Esophagus muscularis mucosa (tissue), 4 donors: ENCODE measurements at places on chromosomes 11 and 22.

- H3K36me3 ChIP-seq = no peaks in the 10 kb centered on the region
- DNase-seq = no peak
- H3K4me1 ChIP-seq = no peaks in the 10 kb centered on the region
- no peak overlapping the region for H3K4me3 ChIP-seq
Measured at GRCh38 chr11:61173456-61173855, 12.2 kb upstream of the VPS37C start.

DNA sequence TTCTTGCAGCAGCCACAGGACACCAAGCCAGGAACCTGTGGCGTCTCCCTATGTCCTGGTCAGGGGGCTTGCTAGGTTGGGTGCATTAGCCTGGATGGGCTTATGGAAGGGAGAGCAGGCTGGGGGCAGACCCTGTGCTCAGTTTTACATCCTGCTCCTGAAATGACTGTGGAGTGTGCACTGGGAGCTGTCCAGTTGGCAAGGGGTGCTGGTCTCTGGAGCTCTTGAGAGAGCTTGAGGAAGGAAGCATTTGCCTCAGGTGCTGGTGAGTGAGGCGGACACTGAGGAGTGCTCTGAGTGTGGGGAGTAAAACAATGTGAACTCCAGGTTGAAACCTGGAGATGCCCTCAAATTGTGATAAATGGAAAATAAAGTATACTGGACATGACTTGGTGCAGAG, 3.4 kb downstream of the SCGB1D4 start:
- H3K27me3 ChIP-seq = no peaks in the 10 kb centered on the region
- no peaks in the 10 kb centered on the region for H3K36me3 ChIP-seq
- H3K4me1 ChIP-seq = no peaks in the 10 kb centered on the region
- H3K4me3 ChIP-seq = no peak overlapping the region
- H3K27ac ChIP-seq = no peak overlapping the region

DNA sequence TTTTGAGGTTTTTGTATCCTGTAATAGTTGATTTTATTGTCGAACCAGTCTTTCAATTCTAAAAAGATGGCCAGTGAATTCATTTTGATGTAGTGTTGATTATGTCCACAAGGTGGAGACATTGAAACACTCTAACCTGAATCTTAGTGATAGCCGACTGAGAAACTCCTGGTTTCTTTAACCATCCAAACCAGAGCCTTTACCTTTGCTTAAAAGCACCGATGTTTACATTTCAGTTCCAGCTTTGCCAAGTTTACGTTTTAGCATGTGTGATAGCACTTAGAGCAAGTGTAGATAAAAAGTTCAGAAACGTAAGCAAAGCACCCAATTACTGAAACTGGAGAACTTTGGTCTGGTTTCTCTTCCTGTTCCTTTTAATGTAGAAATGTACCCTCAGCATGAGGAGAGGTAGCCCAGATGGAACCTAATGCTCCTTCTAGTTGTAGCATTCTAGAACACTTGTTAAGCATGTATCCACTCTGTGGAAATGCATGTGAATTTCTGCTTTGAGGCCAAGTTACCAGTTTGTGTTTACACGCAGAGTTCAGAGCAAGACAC, 208.6 kb downstream of the DBX1 start:
- no peak for DNase-seq
- H3K4me3 ChIP-seq = no peak overlapping the region
- H3K36me3 ChIP-seq = peaks cover 34% of the 10 kb centered on the region
- peak overlapping the region; percentile 12 for H3K27ac ChIP-seq
- no peaks in the 10 kb centered on the region for H3K27me3 ChIP-seq

- no peak overlapping the region for H3K27ac ChIP-seq
- peaks cover 77% of the 10 kb centered on the region for H3K27me3 ChIP-seq
- H3K36me3 ChIP-seq = no peaks in the 10 kb centered on the region
- DNase-seq = no peak
- no peak overlapping the region for H3K4me3 ChIP-seq
Measured at GRCh38 chr22:43857367-43857766, 4.9 kb downstream of the SULT4A1 start.

DNA sequence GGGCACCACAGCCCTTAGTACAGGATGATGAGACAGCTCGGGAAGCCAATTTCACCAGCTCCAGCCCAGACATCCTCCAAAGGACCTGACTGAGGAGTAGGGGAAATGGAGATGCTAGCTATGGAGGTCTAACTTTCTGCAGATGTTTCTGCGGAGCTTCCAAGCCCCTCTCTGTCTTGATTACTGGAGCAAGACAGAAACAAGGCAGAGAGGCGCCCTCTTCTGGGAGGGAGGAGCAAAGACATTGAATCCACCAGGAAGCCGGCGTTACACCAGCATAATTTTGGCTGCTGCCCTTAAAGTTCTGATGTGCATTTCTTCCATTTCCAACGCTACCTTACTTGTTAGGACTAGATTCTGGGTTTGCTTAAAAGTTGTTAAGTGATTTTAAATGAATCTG, 107.3 kb upstream of the HSD17B12 start:
- H3K4me1 ChIP-seq = peaks cover 28% of the 10 kb centered on the region
- no peaks in the 10 kb centered on the region for H3K36me3 ChIP-seq
- H3K27me3 ChIP-seq = peaks cover 43% of the 10 kb centered on the region

DNA sequence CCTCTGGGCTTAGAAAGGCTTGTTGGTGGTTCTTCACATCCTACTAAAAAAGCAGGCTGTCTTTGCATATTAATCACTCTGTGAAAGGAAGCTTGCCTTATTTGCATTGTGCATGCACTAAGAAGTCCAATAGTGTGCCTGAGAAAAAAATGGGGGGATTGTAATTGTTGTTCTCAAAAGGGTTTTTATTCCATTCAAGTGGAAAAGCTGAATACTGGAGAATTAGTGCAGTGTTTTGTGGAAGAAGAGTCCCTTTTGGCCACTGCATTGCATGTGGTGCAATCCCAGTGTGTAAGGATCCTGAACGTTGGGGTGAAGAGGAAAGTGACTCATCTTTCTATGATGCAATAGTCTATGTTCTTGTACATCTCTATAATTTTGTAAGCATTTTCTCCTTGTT, 16.5 kb downstream of the NCAM1 start:
- H3K4me3 ChIP-seq = no peak overlapping the region
- H3K27ac ChIP-seq = no peak overlapping the region
- no peak for DNase-seq

- H3K36me3 ChIP-seq = no peaks in the 10 kb centered on the region
- H3K27me3 ChIP-seq = no peaks in the 10 kb centered on the region
- no peak overlapping the region for H3K27ac ChIP-seq
- no peak for DNase-seq
- no peak overlapping the region for H3K4me3 ChIP-seq
Measured at GRCh38 chr11:10298342-10298741, 4.3 kb upstream of the SBF2 start.

DNA sequence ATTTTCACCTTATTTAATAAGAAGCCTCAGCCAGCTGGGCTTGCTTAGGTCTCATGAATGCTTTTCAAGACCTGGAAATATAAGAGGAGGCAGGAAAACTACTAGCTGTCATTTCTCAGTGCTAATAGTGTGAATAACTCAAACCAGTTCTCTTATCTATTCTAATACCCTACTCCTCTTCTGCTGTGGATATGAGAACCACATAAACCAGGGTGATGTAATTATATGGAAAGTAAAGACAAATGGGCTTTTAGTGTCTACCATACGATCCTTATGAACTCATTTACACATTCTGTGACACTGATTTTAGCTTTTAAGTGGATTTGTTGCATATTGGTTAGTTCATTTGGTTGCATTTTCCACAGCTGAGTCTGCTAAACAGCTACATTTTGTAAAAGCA, 8.6 kb downstream of the PDGFD start:
- no peaks in the 10 kb centered on the region for H3K4me1 ChIP-seq
- DNase-seq = no peak
- no peaks in the 10 kb centered on the region for H3K27me3 ChIP-seq
- no peaks in the 10 kb centered on the region for H3K36me3 ChIP-seq
